Stimulated activated CD4-positive, alpha-beta T cell treated with anti-CD3 and anti-CD28 coated beads, Interleukin-4, amount 100 ng/mL, for 4 hours (primary cell): ENCODE measurements at places on chromosomes 7 and 10.

- DNase-seq = no peak
These were observed 57.1 kb downstream of the CHRM2 start for GRCh38 chr7:136925556-136925955.

DNA sequence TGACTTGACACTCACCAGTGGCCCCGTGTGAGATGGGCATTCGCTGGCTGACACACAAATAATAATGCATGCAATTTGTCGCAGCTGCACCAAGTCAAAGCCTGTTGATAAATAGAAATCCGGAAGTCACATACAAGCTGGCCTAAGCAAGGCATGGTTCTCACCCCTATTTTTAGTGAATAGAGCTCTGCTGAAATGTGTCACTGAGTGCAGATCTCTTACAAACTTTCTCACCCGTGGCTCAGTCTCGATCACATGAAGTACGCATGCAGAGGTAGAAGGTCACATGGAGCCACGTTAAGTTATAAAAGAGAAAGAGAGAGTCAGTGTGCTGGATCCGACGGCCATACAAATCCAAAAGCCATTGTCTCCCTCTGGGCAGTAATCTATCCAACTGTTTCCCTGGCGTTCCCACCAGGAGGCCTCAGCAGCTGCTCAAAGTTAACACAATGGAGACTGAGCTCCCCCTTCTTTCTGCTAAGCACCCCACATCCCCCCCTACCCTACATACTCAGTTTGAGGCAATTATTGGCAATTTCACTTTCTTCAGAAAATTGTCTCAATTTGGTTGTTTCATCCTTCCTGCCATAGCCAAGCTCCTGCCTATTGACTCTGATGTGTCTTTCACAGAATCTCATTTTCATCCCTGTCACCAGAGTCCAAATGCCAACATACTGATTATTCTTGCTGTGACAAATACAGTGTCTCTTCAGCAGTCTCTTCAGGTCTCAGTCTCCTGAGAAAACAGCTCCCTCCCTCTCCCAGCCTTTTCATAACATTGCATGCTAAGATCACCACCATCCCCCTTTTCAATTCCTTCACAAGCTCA lies 473.3 kb upstream of the NRP1 start:
- DNase-seq = no peak

GRCh38 chr10:13271552-13272163 lies 28.2 kb downstream of the PHYH start:
- peak; percentile 24 for DNase-seq

DNA sequence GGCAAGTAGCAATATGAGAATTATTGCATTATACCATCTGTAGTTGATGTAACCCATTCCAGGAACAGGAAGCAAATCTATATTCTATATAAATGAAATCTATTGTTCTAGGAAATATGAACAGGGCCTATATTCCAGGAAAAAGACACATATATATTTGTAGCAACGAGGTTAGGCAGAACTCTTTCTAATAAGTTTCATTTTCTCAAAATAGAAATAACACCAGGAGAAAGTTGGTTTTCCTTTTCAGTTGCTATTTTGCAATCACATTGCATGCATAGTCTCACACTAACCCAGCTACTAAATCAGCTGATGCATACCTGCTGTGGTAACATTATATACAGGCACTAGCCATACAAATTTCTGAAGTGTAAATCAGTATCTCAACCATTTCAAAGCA lies 6.2 kb upstream of the IFIT2 start:
- DNase-seq = no peak

GRCh38 chr7:55452971-55453370 lies 87.8 kb downstream of the LANCL2 start:
- no peak for DNase-seq

DNA sequence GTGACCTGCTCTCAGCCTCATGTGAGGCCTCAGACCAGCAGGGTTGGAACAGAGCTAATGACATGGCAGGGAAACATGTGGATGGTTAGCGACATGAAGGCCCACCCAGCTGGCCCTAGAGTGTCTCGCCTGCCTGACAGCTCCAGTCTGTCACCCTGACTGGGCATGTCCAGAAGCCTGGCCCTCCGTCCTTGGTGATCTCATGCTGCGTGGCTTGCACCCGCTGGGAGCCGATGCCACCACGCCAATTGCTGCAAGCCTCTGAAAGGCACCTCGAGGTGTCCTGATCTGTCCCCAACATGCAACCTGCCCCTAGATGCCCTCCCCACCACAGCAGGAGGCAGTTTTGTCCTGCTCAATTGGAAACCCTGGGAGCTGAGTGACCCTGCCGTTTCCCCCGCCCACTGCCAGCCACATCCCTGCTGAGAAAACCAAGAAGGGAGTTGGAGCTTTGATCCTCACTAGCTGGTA lies 27.8 kb upstream of the RET start:
- DNase-seq = no peak

DNA sequence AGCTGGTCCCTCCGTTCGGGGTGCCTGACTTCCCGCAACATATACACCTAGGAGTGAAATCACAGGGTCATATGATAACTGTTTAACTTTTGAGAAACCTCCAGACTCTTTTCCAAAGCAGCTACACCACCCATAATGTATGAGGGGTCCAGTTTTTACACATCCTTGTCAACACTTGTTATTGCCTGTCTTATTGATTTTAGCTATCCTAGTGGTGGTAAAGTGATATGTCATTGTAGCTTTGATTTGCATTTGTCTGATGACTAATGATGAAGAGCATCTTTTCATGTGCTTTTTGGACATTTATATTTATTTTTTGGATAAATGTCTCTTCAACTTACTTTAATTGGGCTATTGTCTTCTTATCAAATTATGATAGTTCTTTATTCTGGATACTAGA lies 29.0 kb downstream of the SND1 start:
- DNase-seq = no peak

DNA sequence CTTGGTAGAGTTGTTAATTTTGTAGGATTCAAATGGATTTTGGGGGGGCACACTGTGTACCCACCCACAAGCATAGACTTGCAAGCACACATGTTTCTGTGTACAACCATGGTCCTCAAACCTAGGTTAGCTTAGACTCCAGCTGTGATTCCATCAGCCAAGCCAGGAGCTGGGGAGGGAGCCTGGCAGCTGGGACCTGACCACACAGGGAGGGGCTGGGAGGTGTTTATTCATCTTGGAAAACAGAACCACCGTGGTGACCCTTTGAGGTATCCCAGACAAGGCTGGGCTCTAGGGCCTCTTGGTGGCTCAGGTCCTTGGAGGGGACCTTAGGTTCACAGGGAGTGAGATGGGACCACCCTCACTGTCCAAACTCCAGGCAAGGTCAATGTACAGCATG lies 410.3 kb downstream of the NEBL start:
- no peak for DNase-seq

- no peak for DNase-seq
These were observed 568 bp downstream of the PRSS2 start for GRCh38 chr7:142771353-142771723.

DNA sequence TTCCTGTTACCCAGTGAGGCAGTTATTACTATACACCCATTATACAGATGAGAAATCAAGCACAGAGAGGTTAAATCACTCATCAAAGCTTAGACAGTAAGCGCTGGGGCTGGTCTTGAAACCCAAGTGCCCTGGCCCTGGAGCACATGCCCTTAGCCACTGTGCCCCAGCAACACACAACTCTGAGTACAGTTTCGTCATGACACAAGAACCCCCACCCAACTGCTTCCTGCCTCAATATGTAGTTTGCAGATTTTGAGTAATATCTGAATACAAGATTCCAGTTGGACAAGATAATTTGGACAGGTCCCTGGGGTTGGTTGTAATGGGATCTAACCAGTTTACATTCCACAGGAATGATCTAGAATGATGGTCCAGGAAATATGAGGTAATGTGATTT lies 62.8 kb downstream of the SH3PXD2A start:
- DNase-seq = no peak

DNA sequence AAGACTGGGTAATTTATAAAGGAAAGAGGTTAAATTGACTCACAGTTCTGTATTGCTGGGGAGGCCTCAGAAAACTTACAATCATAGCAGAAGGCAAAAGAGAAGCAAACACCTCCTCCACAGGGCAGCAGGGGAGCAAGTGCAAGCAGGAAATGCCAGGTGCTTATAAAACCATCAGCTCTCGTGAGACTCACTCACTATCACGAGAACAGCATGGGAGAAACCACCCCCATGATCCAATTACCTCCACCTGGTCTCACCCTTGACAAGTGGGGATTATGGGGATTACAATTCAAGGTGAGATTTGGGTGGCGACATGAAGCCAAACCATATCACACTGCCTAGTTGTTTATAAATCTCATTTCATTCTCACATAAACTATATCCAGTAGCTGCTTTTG lies 28.0 kb upstream of the CPN1 start:
- DNase-seq = no peak

DNA sequence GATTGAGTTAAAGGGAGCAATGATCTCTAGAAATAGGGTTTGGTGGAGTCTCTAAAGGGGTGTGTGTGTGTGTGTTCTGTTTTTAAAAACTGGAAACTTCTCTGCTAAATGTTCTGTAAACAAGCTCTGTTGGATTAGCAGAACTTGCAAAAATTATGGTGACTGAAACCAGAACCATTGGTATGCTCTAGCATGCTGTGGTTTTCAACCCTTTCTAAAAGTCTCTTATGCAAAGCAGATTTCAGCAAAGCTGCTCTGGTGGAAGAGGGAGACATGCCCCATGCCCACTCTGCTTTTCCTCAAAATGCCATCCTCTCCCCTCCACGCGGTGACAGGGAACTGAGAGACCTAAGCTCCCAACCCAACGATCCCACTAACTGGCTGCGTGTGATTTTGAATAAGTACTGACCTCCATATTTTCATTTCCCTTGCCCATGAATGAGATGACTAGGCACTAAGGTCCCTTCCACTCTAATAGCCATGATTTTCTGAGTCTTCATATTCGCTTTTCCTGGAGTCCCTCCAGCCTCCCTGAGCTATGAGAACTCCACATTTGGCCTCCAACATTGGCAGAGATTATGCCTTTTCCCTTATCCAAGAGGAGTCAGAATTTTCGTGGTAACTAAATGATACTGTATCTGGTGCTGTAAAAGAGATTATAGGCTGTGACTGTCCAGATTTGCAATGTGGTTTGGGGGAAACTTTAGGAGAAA lies 117.3 kb upstream of the PALS2 start:
- DNase-seq = no peak

DNA sequence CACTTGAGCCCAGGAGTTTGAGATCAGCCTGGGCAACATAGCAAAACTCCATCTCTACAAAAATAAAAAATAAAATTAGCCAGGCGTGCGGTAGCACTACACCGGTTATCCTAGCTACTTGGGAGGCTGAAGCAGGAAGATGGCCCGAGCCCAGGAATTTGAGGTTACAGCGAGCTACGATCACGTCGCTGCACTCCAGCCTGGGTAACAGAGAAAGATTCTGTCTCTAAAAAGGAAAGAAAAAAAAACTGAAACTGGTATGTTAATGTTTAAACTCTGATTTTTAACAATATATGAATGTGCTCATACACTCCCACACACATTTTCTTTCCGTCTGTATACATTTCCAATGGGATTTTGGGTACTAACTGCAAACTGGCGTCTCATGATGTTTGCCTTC lies 140.6 kb upstream of the KMT2E start:
- DNase-seq = no peak

DNA sequence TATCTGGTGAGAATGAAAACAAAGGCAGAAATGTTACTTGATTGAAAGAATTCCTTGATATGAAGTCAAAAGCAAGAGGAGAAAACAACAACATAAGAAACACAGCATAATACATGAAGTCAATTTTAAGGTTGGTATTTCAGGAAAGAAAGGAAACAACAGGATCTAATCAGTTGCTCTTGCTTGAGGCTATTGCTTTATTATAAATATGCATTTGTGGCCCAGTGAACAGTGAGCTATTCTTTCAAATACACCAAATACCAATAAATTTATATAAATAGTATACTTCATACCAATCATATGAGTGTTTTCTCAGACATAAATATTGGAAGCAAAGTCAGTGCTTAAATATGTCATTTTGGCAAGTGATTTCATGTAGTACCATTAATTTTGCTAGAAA lies 806.6 kb downstream of the NXPH1 start:
- DNase-seq = no peak

DNA sequence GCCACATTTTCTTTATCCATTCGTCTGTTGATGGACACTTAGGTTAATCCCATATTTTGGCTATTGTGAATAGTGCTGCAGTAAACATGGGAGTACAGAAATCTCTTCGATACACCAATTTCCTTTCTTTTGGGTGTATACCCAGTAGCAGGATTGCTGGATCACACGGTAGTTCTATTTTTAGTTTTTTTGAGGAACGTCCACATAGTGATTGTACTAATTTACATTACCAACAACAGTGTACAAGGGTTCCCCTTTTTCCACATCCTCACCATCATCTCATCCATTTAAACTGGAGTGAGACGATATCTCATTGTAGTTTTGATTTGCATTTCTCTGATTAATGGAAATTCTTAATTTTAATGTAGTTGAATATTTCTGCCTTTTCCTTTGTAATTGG lies 19.3 kb downstream of the VKORC1L1 start:
- DNase-seq = no peak

DNA sequence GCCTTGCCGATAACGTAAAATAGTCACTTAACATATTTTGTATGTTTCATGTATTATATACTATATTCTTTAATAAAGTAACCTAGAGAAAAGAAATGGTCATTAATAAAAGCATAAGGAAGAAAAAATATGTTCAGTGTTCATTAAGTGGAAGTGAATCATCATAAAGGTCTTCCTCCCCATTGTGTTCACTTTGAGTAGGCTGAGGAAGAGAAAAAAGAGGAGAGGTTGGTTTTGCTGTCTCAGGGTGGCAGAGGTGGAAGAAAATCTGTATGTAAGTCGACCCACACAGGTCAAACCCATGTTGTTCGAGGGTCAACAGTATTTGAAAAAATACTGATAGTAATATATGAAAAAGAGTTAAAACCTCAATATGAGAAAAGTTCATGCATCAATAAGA lies 90.3 kb downstream of the GLCCI1 start:
- DNase-seq = no peak

- DNase-seq = no peak
These were observed 68.3 kb upstream of the FAM171A1 start for GRCh38 chr10:15439341-15439842.

GRCh38 chr7:47580811-47581331 lies 1.0 kb downstream of the TNS3 start:
- no peak for DNase-seq

DNA sequence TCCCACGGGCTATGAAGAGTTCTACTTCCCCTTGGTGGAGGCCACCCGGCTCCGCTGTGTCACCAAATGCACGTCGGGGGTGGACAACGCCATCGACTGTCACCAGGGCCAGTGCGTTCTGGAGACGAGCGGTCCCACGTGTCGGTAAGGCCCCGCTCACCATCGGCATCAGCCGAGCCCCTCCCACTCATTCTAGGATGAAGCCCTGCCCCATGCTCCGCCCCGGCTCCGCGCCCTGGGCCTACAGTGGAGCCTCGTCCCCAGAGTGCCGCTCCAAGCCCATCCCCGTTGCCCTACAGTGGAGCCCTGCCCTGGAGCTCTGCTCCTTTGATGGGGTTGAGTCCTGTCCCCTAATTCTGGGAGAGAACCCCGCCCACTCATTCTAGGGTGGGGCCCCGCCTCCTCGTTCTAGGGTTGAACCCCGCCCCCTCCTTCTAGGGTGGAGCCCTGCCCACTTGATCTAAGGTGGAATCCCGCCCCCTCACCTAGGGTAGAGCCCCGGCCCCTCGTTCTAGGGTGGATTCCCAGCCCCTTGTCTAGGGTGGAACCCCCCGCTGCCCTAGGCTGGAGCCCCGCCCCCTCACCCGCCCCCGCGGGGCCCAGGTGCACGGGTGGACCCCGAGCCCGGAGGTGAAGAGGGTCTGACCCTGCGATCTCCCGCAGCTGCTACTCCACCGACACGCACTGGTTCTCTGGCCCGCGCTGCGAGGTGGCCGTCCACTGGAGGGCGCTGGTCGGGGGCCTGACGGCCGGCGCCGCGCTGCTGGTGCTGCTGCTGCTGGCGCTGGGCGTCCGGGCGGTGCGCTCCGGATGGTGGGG lies 3.4 kb upstream of the MUC12 start:
- DNase-seq = peak; percentile 76
